ENCODE measurements at places on chromosomes 16 and 17. TPM values are rescaled to one million over a fixed set of nuclear protein-coding genes. Genes with fewer than 3 reads are reported as not detected.

- DNase-seq = no peak
- no peaks in the 10 kb centered on the region for H3K27me3 ChIP-seq
- peaks cover 35% of the 10 kb centered on the region for H3K4me1 ChIP-seq
Measured at GRCh38 chr16:24975428-24975889, 39.7 kb downstream of the ARHGAP17 start.

- DNase-seq = no peak
- no peaks in the 10 kb centered on the region for H3K27me3 ChIP-seq
- H3K4me1 ChIP-seq = peaks cover 5% of the 10 kb centered on the region
- H3K36me3 ChIP-seq = no peaks in the 10 kb centered on the region
- no peak overlapping the region for H3K4me3 ChIP-seq
- no peak overlapping the region for H3K27ac ChIP-seq
Measured at GRCh38 chr16:3095869-3096268, 3.2 kb downstream of the ZSCAN10 start.

DNA sequence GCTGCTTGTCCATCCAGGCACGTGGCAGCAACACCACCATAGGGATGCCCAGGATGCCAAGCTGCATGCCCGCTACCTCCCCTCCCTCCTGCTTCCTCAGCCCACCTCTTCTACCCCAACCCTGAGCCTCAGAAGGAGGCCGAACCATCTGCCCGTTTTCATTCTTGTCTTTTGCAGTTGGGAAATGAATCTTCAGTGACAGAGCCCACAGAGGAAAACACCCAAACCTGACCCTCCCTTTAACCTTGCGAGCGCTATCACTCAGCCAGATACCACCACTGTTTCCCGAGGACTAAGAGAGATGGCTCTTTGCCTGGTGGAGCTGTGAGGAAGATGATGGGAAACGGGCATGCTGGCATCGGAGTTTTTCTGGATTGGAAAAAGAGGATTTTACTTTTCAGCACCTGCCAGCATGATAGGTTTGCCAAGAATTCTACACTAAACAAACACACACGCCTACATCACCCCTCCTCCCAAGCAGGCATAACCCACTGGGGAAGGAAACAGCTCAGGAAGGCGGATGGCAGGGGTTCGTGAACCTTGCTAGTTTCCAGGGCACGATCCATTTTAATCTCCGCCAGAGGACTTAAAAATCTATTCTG, 457.4 kb downstream of the SLC39A11 start:
- peak overlapping the region; percentile 17 for H3K27ac ChIP-seq
- H3K4me3 ChIP-seq = no peak overlapping the region
- H3K4me1 ChIP-seq = peaks cover 26% of the 10 kb centered on the region
- DNase-seq = no peak

The TUBG2 gene
- total RNA-seq = 25.5 TPM

DNA sequence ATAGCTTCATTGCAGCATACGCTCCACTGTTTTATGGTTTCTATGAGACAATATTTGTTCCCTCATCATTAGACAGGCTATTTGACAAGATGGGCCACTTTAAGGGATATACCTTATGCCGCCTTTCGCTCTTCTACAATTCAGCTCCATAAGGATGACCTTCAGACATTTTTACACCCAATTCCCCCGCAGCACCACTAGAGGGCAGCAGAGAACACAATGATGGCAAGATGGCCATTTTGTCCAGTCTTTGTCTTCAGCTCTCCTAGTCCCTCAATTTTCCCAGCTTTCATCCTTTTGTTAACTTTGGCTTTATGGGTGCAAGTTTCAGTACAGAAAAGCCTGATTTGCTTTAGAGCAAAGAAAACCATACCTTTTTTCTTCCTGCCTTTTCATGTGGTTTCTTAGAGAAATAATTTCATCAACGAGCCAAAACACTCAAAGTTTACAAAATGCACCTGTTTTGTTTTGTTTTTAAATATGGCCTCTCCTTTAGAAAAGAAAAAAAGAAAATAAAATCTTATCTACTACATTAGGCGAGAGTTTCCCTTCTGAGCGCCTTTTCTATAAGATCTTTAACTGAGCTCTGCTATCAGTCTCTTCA, 355.3 kb downstream of the TOX3 start:
- H3K4me3 ChIP-seq = no peak overlapping the region
- H3K27me3 ChIP-seq = no peaks in the 10 kb centered on the region
- DNase-seq = peak; percentile 43
- no peak overlapping the region for H3K27ac ChIP-seq
- no peaks in the 10 kb centered on the region for H3K36me3 ChIP-seq
- H3K4me1 ChIP-seq = no peaks in the 10 kb centered on the region

The KRT20 gene
- total RNA-seq = 0.13 TPM

GRCh38 chr16:78929841-78930240, 670.7 kb downstream of the MAF start:
- no peak overlapping the region for H3K27ac ChIP-seq
- no peak overlapping the region for H3K4me3 ChIP-seq
- no peaks in the 10 kb centered on the region for H3K36me3 ChIP-seq
- no peaks in the 10 kb centered on the region for H3K4me1 ChIP-seq

DNA sequence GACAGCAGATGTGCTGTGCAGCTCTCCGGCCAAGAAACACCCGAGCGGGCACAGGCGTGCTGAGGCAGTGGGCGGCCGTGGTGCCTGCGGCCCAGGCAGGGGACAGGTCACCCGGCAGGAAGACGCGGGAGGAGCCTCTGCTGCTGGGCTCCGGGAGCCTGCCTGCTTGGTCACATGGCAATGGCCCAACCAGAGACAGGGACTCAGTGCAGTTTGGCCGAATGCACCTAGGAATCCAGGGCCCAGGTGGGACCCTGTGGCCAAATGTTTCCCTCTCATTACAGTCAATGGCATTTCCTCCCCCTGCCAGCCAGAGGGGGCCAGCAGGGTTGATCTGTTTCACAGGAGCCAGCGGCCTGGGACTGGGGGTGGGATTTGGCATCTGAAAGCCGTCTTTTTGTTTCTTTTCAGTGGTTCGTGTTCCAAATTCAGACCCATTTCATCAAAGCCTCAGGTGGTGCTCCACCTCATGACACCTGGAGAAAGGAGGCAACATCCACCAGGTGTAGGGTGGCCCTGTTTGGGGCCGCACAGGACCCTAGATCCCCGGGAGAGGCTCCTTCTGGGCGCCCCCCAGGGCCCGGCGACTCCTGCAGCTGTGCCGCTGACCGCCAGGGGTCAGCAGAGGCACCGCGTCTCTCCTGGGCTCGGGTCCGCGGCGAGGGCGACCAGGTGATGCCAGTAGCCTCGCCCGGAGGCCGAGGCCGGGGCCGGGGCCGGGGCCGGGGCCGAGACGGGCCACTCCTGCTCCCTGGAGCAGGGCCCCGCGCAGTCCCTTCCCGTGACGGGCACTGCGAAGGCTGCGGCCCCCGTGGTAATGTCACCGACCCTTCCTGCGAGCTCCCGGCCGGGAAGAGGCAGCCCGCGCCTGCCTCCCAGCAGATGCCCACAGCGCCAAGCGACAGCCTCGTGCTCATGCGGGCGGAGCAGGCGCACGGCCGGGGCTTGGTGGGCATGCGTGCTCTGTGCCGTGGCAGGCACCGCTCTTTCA, 118.5 kb downstream of the C16orf78 start:
- no peaks in the 10 kb centered on the region for H3K4me1 ChIP-seq
- no peaks in the 10 kb centered on the region for H3K36me3 ChIP-seq
- DNase-seq = no peak
- H3K27me3 ChIP-seq = no peaks in the 10 kb centered on the region
- H3K4me3 ChIP-seq = no peak overlapping the region

Data from Panc1 (cell line).